Amniotic stem cell (primary cell): ENCODE measurements at places on chromosomes 13 and 19.

- DNase-seq: no peak
Observed at GRCh38 chr13:46382224-46382623, 4.8 kb downstream of the RUBCNL start.

DNA sequence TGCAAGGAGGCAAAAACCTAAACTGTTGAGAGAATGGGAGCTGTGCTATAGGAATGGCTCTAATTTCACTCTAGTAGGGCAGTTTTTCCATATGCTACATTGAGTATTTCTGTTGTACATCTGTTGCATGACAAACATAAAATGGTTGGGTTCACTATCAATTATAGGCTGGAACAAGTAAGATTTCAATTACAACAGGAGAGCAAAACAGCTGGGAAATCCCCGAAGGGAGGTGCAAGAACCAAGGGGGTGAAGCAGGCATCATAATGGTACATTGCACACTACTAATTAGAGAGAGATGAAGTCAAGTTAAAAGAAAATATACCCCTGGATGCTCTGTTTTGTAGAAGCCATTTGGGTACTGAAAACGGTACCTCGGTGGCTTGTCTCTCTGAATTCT, 389.5 kb downstream of the PCDH9 start:
- DNase-seq: no peak

GRCh38 chr13:112629161-112629560, 41.2 kb upstream of the TUBGCP3 start:
- no peak for DNase-seq

- no peak for DNase-seq
Observed at GRCh38 chr13:64529874-64530485, 2700.2 kb downstream of the PCDH9 start.

DNA sequence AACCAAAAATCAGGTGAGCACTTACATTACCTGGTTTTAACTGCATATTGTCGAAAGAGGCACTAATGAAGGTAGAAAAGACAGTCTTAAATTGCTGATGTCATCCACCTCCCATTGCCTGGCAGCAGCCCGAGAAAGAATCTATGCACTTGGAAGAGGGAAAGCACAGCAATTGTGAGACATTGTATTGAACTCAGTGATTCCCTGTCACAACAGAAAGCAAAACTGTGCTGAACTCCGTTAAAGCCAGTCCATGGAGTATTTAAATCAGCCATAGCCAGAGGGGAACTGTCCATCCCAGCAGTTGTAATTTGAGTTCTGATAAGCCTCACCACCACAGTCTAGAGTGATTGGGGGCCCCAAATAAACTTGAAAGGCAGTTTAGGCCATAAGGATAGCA, 466.6 kb upstream of the PCDH9 start:
- no peak for DNase-seq

DNA sequence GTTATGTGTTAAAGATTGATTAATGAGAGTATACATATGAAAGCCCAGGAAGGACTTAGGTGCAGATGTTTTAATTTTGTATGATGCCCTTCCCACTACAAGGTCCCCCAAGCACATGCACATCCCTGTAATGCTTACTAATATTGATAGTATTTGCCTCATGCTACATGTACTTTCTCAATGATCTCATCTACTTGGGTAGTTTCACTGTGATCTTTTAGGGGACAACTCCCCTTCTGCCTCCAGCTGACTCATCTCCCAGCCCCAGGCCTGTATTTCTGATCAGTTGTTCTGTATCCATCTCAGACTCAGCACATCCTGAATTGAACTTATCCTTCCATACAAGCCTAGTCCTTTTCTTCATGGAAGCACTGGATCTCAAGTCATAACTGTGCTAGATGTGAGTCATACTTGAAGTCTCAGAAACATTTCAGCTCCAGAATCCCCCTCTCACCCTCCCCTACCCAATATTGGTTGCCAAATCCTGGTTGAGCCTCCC, 49.4 kb upstream of the INTS6 start:
- no peak for DNase-seq
